ENCODE measurements at places on chromosomes 6 and 20.

DNA sequence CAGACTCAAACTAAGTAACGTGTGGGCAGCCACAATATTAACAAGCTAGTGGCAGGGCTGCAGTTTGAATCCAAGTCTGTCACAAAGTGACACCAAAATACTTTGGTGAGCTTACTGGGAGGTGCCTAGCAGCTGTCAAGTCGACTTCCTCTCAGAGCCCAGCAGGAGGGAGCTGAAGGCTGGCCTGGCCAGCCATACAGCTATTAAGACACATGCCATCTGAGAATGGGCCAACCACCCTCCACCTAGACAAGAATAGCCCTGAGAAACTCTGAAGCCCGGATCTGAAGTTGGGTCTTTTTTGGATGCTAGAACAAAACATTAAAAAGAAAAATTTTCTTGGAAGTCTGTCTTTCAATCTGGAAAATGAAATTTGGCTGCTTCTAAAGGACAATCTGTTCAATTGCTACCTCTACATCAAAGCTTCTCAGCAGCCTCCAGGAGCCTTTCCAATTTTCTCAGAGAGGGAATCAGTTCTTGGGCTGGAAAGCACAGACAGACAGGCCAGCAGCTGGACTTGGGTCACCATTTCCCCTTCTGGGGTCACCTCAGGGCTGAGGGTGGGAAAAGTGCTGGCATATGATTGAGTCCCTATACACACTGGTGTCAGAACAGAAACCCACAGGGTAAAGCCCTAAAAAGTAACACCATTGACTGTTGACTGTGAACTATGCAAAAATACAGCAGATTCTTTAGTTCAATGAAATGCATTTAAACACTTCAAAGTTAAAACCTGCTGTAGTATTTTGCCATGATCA, 42.9 kb downstream of the UQCC1 start:
- DNase-seq = no peak

DNA sequence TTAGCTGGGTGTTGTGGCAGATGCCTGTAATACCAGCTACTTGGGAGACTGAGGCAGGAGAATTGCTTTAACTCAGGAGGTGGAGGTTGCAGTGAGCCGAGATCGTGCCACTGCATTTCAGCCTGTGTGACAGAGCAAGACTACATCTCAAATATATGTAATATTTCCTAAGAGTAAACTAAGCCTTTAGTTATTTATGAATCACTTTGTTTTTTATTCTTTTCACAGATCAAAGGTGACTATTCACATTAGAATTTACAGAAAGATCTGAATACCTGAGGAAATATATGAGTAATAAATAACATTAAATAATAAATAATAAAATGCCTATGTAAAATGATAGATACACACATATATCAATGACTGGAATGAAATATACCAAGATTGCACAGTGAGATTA, 630.8 kb upstream of the IMPG1 start:
- DNase-seq = no peak

DNA sequence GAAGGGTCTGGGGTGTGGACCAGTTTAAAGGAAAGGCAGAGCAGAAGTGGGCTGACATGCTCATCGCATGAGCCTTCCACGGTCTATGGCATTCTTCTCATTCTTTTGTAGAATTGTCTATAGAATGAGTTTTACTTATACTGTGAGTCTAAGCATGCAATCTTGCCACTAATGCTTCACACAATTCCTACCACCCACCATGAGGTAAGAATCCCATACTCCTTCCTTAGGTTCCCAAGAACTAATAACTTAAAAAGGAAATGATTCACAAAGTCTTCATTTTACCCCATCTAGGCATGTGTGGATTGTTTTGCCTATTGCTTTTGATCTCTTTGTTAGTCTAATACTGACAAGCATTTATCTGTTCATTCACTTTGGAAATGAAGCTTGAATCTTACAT, 195.2 kb downstream of the LY86 start:
- no peak for DNase-seq

GRCh38 chr20:17634661-17635331, 47.2 kb downstream of the RRBP1 start:
- DNase-seq = no peak

GRCh38 chr20:10790013-10790412, 116.2 kb upstream of the JAG1 start:
- DNase-seq = no peak

DNA sequence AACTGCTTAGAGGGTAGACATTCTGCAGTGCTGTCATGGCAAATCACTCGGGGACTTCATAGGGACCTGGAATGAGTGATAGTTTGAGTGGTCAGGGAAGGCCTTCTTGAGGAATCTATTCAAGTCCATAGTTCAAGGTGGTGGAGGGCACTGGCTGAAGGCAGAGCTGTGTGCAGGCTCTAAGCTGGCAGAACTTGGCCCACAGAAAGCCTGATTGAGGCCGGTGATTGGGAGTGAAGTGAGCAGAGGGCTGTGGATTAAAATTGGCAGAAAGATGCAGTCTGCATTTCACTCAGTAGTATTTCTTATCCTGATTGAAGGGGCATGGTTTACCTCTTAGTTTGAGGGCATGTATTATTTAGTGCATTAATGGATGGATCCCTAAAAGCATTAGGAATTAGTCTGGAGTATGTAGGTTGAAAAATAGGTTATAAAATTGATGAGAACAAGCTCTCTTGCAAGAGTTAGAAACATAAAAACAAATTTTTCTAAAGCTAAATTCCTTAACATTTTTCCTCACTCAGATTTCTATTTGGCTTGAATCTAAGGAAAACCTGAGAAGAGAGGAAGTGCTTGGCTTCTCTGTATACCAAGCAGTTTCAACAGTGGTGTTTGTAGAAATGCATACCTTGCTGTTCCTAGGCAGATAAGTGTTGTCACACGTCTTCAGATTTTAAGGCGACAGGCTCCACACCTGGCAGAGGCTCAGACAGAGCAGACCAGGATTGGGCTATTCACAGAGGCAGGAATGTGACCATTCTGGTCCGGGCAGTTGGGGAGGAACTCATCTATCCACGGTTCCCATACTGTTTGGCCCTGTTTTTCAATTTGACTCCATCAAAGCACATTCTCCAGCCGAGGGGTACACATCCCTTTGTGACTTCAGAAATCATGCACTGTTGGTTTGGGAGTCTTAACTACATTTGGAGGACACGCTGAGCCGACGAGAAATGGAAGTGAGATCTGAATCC, 45.2 kb downstream of the UTRN start:
- DNase-seq = no peak

DNA sequence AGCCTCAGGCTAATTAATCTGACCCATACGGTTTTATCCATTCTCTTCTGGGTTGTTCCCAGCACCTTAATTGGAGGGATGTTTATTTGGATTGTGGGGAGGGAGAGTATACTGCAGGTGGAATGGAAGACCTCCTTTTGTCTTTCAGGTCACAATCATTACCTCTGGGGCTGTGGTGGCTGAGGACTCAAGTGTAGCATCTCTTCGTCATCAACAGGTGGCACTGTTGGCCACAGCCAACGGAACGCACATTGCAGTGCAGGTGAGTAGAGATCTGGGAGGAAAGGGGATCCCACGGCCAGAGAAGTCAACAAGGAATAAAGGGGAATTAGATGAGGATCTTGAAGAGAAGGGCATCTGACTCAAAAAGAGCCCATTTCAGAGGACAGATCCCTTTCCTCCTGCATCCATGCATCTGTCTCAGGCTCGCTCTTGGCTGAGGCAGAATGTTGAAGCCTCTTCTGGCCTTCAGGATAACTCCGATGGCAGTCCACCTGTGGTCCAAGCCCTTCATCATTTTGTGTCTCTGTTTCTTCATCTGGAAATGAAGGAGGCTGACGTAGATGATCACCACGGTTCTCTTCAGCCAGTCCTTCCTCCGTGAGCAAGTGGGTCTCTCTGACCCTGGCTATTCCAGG, 3.2 kb upstream of the DEF6 start:
- peak; percentile 70 for DNase-seq

DNA sequence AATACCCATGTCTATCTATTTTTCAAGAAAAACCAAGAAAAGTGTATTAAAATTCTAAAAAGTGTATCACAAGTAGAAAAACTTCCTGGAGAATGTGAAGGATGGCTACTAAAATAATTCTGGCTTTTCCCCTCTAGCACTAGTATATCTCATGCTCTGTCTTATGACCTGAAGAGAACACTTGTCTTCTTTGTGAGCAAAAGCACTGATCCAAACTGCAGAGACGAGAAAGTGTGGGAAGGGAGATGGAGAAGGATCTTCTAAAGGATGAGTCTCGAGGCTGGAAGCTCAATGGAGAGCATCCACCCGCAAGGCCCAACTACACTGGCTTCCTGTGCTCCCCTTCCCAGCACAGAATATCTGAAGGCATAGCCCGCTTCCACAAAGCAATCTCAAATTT, 23.5 kb downstream of the STX7 start:
- DNase-seq = no peak

- peak; percentile 14 for DNase-seq
These were observed 8.4 kb upstream of the NUP153 start for GRCh38 chr6:17714879-17715851.

GRCh38 chr20:39716796-39717341, 754.7 kb downstream of the DHX35 start:
- no peak for DNase-seq

- DNase-seq = peak; percentile 74
These were observed 20.9 kb upstream of the GATA5 start for GRCh38 chr20:62496568-62497218.

DNA sequence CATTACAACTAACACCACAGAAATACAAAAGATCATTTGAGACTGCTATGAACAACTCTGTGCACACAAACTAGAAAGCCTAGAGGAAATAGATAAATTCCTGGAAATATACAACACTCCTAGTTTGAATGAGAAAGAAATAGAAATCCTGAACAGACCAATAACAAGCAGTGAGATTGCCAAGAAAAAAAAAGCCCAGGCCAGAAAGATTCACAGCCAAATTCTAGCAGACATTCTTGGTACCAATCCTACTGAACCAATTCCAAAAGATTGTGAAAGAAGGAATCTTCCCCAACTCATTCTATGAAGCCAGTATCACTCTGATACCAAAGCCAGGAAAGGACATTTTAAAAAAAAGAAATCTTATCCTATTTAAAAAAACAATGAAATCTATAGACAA, 7.0 kb upstream of the CDK19 start:
- DNase-seq = no peak

DNA sequence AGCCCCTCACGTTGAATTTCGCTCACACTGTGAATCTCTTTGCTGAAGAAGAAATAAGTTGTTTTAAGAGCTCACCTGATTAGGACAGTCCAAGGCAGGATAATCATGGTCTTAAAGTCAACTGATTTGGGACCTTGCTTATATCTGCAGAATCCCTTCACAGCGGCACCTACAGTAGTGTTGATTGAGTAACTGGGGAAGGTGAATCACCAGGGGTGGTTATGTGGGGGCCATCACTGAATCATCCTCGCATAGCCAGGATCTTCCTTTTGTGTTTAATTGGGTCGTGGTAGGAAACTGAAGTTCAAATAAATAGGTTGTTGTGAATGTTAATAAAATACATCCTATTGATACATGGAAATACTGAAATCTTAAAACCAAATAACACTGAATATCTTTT, 20.2 kb upstream of the MICA start:
- no peak for DNase-seq
